ENCODE measurements at places on chromosomes 7 and 10.

GRCh38 chr7:7577888-7578287, 11.2 kb downstream of the MIOS start:
- no peak for DNase-seq

DNA sequence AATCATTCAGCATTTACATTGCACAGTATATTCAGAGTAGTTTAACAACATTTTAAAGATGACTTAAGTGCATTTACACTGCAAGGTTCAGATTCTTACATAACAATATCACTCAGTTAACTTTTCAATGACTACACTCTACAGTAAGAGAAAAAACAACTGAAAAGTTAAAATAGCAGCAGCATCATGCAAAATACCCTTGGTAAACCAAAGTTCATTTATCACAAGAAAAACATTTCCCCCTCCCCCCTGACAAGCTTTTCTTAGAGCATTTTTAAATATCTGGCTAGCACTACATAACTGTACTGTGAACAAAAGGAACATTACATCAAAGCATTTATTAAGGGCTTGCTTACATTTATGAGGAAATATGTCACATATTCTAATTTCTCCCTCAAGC, 179.5 kb upstream of the HGF start:
- no peak for DNase-seq

DNA sequence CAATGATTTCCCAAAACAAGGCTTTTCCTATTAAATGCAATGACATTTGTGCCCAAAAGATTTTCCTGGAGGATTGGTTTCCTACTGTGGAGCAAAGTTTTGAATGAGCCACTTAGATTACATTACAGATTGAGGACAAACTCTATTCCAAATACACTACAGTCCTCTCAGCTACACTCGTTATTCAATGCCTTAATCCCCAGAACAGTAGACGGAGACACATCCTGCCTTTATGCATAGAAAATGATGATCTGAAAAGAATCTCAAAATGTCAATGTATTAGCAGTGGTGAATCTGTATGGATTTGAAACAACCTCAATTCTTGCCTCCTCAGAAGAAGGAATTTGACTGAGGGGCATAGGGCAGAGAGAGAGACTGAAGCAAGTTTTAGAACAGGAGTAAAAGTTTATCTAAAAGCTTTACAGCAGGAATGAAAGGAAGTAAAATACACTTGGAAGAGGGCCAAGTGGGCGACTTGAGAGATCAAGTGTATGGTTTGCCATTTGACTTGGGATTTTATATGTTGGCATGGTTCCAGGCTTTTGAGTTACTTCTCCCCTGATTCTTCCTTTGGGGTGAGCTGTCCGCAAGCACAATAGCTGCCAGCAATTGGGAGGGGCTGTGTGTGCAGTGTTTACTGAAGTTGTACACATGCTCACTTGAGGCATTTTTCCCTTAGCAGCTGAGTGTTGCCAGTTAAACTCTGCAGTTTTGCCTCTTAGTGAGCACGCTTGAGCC, 891.9 kb upstream of the MBL2 start:
- no peak for DNase-seq

DNA sequence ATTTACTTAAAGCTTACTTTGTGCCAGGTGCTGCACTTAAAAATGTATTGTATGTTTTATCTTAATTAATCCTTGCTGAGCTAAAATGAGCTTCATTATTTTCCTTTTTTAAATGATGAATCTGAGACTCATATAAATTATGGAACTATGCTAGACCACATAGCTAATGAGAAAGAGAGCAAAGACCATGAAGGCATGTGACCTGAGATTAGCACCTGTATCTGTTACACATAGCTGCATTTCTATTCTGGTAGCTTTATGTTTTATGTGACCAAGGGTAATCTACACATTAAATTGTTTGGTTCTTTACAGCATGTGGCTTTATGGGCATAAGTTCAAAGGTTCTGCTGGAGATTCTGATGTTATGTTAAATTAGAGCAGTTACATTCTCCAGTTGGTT, 839.1 kb upstream of the SORCS1 start:
- no peak for DNase-seq

GRCh38 chr7:111265394-111265793, 174.5 kb downstream of the LRRN3 start:
- DNase-seq: no peak

DNA sequence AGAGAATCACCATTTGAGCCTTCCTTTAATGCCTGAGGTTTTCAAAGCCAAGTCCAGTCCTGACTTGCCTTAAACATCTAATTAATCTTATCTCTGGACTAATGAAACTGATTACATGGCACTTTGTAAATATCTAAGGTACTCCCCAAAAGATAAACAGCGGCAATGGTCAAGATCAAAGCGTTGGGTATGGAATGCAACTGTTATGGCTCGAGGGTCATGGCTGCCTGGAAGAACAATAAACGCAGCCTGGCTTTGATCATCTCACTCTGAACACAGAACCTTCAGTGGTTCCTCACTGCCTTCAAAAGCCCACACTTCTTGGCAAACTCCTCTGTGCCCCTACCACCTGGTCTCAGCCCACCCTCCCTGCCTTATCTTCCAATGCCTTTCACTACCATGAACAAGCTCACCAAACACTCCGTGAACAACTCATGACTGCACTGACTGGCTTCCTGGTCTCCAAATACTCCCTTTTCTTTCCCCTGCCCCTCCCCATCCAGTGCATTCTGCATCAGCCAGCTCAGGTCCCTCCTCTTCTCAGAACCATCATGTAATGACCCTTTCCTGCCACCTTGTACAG, 150.2 kb upstream of the NFE2L3 start:
- no peak for DNase-seq

- no peak for DNase-seq
Measured at GRCh38 chr7:153065051-153065450, 305.5 kb downstream of the ACTR3B start.

- DNase-seq: no peak
Measured at GRCh38 chr10:33772370-33773252, 438.1 kb upstream of the NRP1 start.

GRCh38 chr10:118955951-118956801, 73.3 kb upstream of the NANOS1 start:
- DNase-seq: no peak

DNA sequence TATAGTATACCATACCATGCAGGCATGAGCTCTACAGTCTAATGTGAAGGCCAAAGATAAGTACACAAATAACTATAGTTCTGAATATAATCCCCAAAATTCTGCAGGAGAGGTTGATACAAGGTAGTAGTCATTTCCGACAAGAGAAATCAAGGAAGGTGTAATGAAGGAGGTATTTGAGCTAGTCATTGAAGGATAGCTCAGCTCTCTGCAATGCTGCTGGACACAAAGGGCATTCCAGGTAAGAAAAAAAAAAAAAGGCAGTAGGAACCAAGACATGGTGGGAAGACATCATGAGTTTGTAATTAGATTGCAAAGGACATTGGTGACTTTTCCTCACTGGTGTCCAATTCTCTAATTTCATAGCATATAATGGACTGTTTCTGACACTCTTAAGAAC, 285.3 kb downstream of the AHR start:
- no peak for DNase-seq

- no peak for DNase-seq
Measured at GRCh38 chr7:110448918-110449317, 642.0 kb upstream of the LRRN3 start.

DNA sequence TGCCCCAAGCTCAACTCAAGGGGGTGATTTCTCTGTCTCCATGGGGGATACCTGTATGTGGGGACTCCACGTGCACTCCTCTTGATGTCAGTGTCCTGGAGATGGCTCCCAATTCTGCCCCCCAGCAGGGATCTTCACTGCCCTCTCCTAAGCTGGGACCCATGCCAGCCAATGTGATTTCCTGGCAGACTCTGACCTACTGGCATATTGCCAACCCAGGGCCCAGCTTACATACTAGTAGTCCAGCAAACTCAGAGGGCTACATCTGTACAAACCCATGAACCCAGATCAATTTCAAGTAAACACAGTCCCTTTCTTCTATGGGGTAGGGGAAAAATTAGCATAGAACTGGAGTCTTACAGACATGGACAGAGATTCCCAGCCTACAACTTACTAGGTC, 26.2 kb upstream of the BMPR1A start:
- DNase-seq: no peak

GRCh38 chr10:16866541-16867275, 49.5 kb upstream of the RSU1 start:
- no peak for DNase-seq

DNA sequence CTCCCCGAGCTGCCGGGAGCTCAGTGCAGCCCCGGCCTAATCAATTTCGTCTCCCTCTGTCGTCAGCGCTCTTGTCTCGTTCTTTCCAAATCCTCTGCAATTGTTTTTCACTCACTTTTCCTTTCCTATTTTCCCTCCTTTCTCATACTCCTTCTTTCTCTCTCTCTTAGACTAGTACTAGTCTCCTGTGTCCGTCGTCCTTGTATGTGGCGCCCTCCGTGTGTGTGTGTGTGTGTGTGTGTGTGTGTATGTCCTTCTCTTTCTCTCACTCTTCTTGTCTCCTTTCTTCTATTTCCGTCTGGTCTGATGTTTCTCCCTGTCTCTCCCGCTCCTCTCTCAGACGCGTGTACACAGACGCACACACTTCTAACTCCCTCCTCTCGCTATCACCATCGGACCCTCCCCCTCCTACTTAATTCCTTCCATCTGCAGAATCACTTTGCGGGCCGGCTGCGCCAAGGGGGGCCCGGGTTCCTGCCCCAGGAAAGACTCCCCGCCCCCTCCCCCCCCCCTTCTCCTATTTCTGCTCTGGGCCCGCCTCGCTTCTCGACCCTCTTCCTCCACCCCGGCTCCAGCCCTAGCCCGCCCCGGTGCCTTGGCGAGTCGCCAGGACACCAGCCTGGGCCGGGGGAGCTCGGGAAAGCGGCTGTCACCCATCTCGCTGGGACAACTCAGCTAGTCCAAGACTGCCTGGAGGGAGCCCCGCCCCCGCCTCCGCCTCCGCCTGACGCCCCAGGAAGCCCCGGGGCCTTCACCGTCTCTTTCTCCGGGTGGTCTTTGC, 743 bp upstream of the ZCCHC24 start:
- peak; percentile 8 for DNase-seq

DNA sequence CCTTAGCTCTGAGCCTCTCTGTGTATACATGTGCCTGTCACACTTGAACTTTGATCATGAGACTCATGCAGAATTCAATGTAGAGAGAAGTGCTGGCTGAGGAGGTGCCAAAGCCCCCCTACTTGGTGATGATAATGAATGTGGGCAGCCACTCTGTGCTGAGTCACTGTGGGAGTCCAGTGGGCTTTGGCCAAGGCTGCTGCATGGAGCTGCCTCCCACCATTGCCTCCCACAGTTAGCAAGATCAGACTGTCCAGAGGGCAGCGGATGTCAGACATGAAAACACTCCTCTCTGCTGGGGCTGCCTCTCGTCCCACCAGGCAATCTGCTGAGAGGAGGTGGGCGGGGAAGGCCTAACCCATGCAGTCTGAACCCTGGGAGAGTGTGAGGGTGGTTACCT, 180.3 kb downstream of the SH2D4B start:
- no peak for DNase-seq

- no peak for DNase-seq
Measured at GRCh38 chr7:126443951-126444350, 808.8 kb downstream of the GRM8 start.

DNA sequence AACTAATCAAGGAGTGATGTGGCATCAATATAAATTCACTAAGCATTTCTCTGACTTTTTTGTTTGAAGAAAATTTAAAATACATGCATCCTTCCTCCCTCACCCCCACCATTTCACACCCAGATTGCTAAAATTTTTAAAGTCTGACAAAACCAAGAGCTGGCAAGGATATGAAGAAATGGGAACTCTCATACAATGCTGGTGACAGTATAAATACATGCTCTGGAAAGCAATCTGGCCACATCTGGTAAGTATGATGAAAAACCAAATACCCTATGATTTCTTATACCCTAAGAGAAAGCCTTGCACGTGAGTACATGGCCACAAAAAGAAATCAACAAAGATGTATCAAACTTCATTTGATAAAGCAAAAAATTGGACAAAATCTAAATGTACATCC, 31.2 kb downstream of the P4HA1 start:
- DNase-seq: no peak

- no peak for DNase-seq
Measured at GRCh38 chr7:220151-220841, 27.9 kb downstream of the FAM20C start.

GRCh38 chr7:21497072-21497471, 45.8 kb upstream of the DNAH11 start:
- no peak for DNase-seq

DNA sequence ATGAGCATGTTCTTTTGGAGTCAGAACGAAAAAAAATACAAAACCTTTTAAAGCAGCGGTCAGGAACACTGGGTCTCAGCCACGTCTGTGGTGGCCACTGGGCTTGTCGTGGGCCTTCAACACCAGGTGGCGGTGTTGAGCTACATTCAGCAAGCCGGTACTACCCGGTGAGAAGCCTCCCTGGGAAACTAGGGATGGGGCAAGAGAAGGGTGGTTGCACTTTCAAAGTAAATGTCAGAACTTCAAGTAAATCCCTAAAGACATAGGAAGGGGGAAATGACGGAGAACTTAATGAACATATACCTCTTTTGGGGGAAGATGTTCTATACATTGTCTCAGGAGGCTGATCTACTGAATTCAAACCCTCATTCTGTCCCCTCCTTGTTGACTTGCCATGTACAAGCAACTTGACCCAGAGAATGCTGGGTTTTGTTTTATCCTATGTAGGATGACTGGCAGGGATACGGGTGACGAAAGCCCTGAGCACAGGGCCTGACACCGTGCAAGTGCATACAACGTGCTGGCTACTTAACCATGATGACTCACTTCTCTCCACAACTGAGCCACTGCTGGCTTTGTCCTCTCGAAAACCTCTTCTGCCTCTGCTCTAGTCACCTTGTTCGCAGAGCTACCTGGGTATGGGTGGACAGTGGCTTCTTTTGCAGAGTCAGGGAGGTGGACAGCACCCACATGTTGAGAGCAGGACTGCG, 49.0 kb upstream of the BAMBI start:
- peak; percentile 16 for DNase-seq

DNA sequence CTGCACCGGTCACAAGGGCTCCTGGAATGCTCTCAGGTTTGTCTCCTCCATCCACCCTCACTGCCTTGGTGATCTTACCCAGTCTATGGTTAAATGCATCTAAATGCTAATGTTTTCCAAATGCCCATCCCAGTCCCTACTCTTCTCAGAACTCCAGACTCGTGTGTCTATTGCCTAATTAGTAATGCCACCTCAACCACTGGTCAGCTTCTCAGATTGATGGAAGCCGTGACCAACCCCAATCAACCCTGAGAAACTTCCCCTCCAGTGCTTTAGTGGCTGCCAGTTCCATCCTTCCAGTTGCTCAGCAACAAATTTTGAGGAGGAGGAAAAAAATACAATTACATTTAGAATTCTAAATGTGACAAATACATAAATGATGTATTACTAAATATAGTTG, 18.6 kb downstream of the NUDCD3 start:
- no peak for DNase-seq
